ENCODE measurements at places on chromosomes 6 and 20.

DNA sequence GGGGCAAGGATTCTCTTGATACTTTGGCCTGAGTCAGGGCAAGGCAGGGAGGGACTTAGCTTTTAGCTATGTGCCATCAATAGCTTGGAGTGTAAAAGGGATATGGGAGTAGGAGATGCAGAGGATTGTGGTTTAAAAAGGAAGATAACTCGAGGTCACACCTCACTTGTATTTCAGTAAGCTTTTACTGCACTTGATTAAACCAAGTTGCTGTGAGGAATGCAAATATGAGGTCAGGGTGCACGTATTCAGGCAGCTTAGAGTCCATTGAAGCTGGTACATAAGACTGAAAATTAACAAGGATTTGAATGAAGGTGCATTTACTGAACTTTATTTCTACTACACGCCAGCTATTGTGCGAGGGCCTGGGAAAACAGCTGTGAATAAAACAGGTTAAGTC is 32.1 kb downstream of the DSTN start:
- DNase-seq, result no peak

DNA sequence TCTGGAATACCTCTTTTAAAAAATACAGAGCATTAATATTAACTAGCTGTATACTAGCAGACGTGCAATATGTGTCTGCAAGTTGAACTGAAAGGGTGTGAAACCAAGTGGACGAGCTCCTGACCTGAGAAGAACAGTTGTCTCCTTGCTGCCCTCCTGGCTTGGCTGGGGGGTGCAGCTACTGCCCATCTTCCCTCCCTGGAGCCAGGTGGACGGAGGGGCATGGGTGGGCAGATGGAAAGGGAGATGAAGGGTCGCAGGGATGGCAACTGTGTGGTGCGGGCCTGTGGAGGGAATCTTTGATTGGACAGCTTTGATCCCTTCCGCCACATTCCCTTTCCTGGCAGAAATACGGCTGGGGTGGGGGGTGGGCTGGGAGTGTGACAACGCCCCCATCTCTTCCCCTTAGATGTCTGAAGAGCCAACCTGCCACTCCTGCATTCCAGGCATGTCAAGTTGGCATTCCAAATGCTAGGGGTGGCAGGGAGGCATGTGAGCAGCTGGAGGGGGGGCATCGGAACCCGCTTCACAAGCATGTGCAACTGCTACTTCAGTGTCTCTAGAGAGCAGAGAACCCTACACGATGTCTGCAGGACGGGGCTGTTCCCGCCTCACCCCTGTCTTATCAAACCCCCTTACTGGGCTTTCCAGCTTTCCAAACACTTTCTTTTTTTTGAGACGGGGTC is 37.3 kb downstream of the SRSF3 start:
- DNase-seq, result no peak

GRCh38 chr6:39357998-39358686 is 35.6 kb upstream of the KCNK16 start:
- DNase-seq, result no peak

DNA sequence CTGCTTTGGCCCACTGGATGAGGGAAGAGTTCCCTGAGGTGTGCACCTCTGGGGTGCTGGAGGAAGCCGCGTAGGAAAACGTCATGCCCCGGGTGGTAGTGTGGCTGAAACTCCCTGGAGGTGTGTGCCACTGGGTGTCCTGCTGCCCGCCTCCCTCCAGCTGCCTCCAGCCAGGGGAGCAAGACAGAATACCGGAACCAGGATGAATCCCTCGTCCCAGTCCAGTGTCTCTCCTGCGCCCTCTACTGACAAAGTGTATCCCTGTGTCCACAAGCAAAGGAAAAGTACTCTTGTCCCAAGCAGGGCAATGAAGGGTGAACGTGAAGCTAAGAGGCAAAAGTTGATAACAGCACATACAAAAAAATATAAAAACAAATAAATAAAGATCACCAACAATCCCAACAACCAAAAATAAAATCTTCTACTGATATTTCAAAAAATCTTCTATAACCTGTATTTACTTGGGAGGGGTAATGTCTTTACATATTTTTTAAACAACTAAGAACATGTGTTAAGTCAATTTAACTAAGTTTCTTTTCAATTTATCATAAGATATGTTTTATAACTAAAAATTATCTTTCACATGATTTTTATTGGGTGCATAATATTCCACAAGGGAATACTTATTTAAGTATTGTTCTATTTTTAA is 437.6 kb downstream of the MAFB start:
- no peak for DNase-seq

DNA sequence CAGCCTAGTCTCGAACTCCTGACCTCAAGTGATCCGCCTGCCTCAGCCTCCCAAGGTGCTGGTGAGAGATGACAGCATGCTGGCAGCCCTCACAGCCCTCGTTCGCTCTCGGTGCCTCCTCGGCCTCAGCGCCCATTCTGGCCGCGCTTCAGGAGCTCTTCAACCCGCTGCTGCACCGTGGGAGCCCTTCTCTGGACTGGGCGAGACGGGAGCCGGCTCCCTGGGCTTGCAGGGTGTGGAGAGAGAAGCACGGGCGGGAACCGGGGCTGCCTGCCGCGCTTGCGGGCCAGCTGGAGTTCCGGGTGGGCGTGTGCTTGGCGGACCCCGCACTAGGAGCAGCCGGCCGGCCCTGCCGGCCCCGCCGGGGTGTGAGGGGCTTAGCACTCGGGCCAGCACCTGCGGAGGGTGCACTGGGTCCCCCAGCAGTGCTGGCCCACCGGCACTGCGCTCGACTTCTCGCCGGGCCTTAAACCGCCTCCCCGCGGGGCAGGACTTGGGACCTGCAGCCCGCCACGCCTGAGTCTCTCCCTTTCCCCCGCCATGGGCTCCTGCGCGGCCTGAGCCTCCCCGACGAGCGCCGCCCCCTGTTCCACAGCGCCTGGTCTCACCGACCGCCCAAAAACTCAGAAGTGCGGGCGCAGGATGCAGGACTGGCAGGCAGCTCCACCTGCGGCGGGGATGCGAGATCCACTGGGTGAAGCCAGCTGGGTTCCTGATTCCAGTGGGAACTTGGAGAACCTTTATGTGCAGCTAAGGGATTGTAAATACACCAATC is 31.5 kb upstream of the RANBP9 start:
- DNase-seq, result no peak

GRCh38 chr6:35397806-35398418 is 54.2 kb upstream of the FANCE start:
- no peak for DNase-seq

- no peak for DNase-seq
These were observed 12.6 kb downstream of the AFDN start for GRCh38 chr6:167839343-167839742.

GRCh38 chr20:46519471-46520068 is 6.2 kb upstream of the ZNF334 start:
- no peak for DNase-seq

GRCh38 chr20:37896932-37897548 is 5.9 kb upstream of the VSTM2L start:
- DNase-seq, result no peak

DNA sequence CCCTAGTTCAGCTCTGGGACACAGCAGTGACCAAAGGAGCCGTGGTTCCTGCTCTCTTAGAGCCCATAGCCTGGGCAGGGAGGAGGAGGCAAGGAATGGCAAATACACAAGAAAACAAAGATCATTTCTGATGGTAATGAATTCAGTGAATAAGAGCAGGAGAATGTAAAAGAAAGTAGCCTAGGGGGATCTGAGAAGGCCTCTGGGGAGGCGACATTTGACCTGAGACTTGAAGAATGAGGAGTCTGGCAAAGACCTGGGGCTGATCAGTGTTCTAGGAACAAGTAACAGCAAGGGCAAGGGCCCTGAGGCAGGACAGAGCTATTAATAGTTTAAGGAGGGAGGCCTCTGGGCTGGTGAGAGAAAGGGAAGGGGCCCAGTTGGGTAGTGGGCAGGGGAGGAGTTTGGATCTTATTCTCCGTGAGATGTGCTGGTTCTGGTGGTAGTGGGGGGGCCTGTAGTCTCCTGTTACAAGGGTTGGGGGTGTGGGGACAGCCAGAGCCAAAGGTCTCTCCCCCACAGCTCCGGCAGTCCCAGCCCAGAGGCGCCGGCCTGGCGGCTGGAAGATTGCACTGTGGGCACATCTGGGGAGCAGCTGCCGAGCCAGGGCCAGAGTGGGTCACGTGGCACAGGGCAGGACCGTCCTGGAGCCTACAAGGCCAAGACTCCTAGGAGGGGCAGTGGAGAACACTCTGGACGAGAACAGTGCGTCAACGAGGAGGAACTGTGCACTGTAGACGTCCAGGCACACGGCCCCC is 9.3 kb upstream of the ID1 start:
- no peak for DNase-seq

GRCh38 chr6:132527791-132528190 is 10.3 kb upstream of the TAAR9 start:
- no peak for DNase-seq

- no peak for DNase-seq
These were observed 584.9 kb upstream of the EYS start for GRCh38 chr6:66291905-66292304.

GRCh38 chr6:65979120-65979519 is 272.1 kb upstream of the EYS start:
- DNase-seq, result no peak

- DNase-seq, result no peak
These were observed 556.7 kb upstream of the HTR1E start for GRCh38 chr6:86380571-86381125.

DNA sequence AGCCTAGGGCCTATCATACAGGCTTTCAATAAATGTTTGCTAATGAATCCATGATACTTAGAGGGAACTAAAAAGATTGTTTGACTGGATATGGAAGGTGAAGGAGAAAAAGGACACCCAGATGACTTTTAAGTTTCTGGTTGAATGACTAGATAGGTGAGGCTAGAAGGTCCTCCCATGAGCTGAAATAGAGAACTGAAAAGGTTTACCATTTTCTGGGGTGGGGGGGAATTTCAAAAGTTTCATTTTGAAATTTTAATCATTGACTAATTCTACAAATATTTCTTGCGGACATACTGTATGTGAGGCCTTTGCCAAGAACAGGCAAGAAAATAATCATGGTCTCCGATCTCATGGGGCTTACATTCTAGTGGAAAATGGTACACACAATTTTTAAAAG is 17.9 kb upstream of the ZBTB2 start:
- no peak for DNase-seq

DNA sequence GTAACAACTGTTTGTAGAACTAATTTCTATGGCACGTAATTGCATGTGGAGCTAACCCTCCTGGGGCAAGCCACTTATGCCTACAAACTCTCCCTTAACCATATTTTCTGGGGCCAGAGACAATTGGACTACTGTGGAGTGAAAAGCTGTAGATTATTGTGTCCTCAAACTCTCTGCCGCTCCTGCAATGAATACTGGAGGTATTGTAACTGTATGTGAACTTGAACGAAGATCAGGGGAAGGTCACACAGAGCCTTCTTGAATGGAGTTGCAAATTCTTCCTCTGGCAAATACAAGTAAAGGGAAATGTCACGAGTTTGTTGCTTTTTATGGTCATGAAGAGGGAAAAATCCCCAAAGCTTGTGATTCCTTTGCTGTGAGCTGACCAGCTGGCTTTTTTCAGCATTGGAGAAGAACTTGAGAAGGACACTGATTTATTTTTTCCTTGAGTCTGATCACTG is 18.2 kb downstream of the AKAP12 start:
- DNase-seq, result no peak

GRCh38 chr6:72825315-72825911 is 203.5 kb downstream of the KCNQ5 start:
- DNase-seq, result no peak

- DNase-seq, result no peak
These were observed 142.8 kb downstream of the DLL1 start for GRCh38 chr6:170147832-170148708.

DNA sequence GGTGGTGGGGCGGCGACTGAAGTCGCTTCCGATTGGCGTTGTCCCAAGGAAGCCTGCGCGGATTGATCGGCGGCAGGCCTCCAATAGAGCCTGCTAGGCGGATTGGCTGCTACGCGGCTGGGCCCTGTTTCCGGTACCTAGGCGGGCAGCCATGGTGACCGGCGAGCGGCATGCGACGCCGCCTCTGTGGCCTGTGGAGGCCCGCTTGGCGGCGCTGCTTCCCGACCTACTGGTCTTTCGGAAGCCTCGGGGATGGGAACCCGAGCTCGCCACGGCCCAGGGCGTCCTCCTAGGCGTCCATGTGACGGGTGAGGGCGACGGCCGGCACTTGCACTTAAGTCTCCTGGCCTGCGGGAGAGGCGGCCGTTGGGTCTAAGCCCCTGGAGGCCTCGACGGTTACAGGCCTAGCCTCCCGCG is 28.1 kb downstream of the NFYA start:
- DNase-seq, result no peak

- DNase-seq, result no peak
These were observed 3.9 kb downstream of the RAB44 start for GRCh38 chr6:36701401-36701991.
